Cardiac septum (tissue), 1 donor: ENCODE measurements at places on chromosomes 6 and 20. TPM values are rescaled to one million over a fixed set of nuclear protein-coding genes. Genes with fewer than 3 reads are reported as not detected.

The BANF2 gene
- not detected for total RNA-seq

GRCh38 chr20:18405826-18406225, 61.0 kb downstream of the DZANK1 start:
- no peak for DNase-seq

- no peak for DNase-seq
Observed at GRCh38 chr6:134744301-134744700, 205.6 kb downstream of the ALDH8A1 start.

DNA sequence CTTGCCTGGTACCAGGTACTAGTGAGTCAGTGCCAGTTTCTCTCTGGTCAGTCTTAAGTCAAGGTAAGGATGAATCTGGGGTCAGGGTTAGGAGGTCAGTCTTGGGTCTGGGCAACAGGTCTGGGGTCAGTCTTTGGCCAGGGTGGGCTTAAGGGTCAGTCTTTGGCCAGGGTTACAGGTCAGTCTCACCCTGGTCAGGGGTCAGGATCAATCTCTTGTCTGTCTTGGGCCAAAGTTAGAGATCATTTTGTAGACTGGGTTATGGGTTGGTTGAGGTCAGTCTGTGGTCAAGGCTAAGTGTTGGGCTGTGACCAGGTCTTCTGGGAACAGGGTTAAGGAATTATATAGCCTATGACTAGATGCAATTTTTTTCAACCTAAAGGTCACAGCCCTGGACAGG, 12.8 kb upstream of the CAPN11 start:
- DNase-seq = no peak

- DNase-seq = no peak
Observed at GRCh38 chr6:132065556-132065955, 114.4 kb upstream of the CCN2 start.

The TRIM40 gene
- not detected for total RNA-seq

GRCh38 chr6:161480421-161481155, 206.7 kb upstream of the AGPAT4 start:
- DNase-seq = no peak

The B3GAT2 gene
- not detected for total RNA-seq

The HLA-DRB1 gene
- total RNA-seq = 27.6 TPM
